ENCODE measurements at places on chromosomes 7 and 10.

GRCh38 chr7:141715018-141715417, 6.9 kb downstream of the WEE2 start:
- DNase-seq = no peak

GRCh38 chr7:157476201-157476600, 139.4 kb downstream of the DNAJB6 start:
- DNase-seq = no peak

DNA sequence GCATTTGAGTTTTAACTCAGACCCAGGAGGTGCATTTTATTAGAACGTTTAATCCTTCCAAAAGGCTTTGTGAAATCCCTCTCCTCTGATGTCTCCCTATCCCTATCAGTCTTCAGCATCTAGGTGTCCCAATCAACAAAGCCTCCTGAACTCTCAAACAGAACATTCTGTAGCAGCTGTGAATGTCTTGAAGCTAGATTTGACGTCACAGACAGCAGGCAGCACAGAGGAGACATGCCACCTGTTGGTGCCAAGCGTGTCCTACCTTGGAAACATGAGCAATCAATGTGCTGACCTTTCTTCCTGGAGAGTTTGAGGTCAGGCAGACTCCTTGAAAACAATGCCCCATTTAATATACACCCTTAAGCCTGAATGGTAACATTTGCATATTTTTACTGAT, 125.5 kb downstream of the RNLS start:
- DNase-seq = no peak

DNA sequence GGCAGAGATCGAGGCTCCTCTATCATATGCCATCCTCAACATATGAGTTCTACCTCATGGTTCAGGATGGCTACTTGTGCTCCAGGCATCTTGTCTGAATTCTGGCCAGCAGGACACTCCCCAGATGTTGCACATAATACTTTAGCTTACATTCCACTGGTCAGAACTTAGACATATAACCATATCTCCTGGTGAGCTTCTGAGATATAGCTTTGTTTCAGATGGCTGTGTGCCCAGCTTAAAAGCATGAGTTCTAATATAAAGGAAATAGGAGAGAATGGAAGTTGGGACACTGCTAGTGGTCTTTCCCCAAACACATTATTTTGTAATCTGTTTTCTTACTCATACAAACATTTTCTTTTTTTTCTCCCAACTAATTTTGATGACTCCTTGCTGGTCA, 50.8 kb upstream of the IFRD1 start:
- no peak for DNase-seq

- DNase-seq = no peak
Measured at GRCh38 chr10:116985611-116986010, 19.4 kb downstream of the SHTN1 start.

- DNase-seq = no peak
Measured at GRCh38 chr10:15068802-15069201, 19.8 kb downstream of the ACBD7 start.

- no peak for DNase-seq
Measured at GRCh38 chr10:15563246-15563645, 156.5 kb downstream of the ITGA8 start.

DNA sequence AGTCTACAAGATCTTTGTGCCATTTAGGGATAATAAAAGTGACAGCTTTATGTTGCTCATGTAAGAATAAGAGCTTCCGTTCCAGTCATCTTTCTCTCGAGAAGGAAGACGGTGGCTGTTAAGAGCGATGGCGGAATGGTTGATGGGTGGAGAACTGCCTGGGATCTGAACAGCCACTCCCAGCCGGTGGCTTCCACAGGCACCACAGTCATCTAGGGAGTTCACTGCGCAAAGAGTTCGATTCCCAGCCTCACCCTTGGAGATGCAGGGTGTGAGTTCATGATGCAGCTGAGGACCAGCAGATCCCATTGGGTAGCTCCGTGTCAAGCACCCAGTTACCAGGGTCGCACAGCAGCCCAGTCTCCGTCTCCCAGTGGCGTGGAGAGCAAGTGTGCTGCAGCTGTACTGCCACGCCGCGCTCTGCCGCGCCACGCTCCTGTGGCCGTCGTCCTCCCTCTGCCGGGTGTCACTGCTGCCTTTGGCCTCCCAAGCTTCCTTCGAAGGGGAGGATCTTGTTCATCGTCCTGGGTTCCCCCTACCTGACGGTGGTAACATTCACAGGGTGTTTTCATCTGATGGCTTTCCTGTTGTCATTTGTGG, 7.8 kb downstream of the SUN1 start:
- no peak for DNase-seq

GRCh38 chr10:88791924-88792323, 10.6 kb upstream of the LIPM start:
- DNase-seq = no peak

- no peak for DNase-seq
Measured at GRCh38 chr10:105594296-105594695, 953.2 kb downstream of the SORCS3 start.

DNA sequence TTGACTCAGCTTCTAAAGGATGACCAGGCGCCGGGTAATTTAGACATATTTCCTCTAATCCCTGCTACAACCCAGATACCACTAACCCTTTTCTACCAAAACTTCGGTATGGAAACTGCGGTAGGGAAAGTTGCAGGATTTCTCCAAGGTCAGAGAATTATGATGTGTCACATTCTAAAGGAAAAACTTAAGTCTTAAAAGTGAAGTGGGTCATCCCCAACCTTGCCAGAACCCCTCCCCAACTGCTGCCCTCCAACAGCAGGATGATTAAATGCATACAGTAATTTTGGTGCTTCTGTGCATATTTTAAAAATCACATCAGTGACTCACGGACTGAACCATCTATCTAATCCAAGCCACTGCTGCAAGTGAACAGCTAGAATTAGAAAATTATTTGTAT, 52.7 kb downstream of the GRB10 start:
- DNase-seq = no peak

DNA sequence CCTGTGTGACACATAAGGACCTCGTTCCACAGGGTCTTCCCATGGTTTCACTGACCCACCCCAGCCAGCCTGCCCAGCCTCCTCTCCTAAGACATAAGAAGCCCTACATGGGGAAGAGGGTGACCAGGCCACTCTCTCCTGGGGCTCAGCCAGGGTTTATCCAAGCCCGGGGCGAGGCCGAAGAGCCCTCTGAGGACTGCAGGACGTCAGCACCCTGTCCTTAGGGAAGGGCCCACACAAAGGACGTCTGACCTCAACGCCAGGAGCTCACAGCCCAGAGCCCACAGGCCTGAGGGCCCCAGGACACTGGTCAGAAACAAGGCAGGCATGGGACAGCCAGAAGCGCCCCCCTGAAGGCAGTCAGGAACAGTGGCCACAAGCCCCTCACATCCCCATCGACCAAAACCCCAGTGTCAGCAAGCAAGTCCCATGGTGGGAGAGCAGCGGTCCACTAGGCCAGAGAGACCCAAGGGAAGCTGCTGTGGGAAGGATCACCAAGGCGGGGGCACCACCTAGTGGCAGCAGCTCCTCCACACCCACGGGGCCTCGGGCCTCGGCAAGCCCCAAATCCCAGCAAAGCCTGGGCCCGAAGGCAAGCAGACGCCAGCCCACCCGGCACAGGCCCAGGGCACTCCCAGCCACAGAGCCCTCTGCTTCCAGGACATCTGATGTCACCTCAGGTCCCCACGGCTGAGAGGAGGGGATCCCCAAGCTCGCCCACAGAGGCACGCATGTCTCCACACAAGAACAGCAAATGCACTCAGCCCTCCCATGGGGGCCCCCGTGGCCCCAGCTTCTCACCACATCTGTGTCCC, 23.4 kb downstream of the MAD1L1 start:
- no peak for DNase-seq

DNA sequence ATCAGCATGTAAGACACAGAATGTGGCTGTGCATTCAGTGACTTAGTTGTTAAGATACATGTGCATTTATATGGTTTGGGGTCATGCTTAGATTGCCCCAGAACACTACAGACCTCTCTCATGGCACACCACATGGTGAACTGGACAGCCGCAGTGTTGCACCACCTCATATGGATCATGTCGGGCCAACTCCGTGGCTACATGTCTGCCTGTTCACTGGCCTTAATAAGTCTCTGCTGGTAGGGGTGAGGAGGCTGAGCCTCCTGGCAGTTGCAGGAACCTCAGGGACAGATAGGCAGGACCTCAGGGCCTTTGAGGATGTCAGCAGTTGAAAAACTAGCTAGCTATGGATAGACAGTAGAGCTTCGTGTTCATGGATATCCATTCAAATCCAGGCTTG, 751.0 kb downstream of the GRID1 start:
- no peak for DNase-seq

DNA sequence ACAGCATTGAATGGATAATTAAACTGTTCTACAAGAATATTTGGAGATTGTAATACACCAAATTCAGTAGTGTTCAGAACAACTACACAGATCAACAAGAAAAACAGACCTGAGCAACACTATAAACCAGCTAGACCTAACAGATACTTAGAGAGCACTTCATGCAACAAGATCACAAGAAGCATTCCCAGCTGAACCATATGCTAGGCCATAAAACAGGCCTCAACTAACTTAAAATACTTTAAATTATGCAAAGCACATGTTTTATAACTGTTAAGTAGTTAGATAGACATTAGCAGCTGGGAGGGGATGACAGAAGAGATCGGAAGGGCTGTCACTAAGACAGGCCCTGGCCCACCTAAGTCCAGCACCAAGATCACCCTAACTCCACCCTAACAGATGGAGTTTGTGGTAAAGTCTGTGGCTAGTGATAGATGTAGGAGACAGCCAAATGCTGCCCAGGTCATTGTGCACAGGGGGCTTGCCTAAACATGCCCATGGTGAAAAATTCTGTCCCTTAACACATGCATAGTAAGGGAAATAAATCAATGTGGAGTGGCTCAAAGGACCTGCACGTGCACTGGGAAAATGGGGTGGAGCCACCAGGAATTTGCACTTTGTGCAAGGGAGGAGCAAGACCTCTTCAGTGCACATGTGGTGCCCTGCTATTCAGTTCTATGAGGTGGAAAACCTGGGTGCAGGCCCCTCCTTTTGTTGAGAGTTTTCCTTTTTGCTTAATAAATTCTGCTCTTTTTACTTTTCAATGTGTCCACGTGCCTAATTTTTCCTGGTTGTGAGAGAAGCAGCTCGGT, 567.8 kb upstream of the NRG3 start:
- DNase-seq = no peak

- no peak for DNase-seq
Measured at GRCh38 chr10:95408148-95408960, 117.6 kb upstream of the PDLIM1 start.

- DNase-seq = no peak
Measured at GRCh38 chr10:79239275-79239779, 107.9 kb upstream of the PPIF start.

DNA sequence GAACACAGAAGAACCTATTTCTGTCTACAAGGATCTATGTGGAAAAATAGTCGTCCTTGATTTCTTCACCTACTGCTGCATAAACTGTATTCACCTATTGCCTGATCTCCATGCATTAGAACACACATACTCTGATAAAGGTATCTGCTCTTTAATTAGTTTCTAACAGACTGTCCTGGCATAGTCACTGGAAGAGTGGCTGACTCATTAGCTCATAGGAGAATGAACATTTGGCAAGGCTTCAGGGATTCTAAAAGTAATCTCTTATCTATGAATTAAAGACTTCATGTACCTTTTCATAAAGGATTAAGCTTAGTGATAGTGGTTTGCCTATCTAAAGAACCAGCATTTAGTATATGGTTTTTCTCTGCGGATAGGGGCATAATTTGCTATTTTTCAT, 4.1 kb downstream of the NHLRC2 start:
- no peak for DNase-seq

- no peak for DNase-seq
Measured at GRCh38 chr7:12102527-12102926, 108.6 kb upstream of the TMEM106B start.

DNA sequence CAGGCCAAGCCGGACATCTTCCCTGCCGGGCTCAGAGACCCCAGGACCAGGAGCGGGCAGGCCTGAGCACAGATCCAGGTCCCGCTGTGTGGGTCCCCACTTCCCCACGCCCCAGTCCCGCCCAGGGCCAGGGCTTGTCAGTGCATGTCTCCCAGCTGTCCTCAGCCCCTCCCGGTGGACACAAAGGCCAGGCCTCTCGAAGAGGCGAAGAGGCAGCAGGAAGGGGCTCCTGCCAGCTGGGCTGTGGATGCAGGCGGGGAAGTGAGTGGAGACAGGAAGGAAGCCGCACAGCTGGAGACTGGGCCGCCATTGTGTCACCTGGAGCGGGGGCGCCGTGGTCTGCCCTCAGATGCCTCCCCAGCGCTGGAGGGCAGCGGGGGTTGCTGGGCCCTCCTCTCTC, 4.8 kb downstream of the GRIFIN start:
- DNase-seq = no peak

DNA sequence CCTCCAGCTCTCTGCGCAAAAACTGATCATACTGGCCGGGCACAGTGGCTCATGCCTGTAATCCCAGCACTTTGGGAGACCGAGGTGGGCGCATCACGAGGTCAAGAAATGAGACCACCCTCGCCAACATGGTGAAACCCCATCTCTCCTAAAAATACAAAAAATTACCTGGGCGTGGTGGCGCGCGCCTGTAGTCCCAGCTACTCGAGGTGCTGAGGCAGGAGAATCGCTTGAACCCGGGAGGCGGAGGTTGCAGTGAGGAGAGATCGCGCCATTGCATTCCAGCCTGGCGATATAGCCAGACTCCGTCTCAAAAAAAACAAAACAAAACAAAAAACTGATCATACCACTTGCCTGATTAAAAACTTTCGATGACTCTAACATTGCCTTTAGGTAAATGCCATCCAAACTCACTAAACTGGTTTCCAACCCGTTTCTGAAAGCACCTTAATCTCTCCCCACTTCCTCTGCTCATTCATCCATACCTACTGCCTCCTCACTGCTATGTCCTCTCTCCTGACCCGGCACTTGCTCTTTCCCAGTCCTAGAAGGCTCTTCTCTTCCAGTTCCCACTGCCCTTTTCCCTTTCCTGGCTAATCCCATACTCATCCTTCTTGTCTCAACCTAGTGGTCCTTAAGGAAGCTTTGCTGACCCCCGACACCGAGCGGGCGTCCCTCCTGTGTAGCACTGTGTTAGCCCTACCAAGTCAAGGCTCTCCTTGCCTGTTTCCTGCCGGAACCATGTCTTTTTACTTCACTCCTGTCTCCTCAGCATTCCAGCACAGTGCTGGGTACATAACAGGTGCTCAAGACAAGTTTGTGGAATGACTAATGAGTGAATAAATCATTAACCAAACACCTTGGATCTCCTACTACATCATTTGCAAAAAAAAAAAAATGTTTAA, 686 bp upstream of the MIOS start:
- DNase-seq = peak; percentile 41

GRCh38 chr10:69071610-69072009, 16.3 kb upstream of the SRGN start:
- DNase-seq = no peak

DNA sequence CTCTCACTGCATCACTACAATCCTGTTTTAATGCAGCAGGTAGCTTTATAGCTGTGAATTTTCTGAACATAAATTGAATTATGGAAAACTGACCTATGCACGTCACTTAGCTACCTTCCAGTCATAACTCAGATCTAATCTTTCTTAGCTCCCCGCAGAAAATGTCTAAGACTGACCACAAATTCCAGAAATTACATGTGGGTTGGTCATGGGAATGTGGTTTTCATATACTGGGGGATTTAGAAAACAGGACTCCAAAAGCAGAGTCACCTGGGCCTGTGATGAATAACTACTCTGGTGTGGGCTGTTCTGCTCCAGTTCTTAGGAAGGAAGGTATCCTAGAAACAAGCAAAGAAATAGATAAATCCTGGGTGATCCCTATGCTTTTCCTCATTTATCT, 178.4 kb upstream of the LRRTM3 start:
- DNase-seq = no peak

- DNase-seq = no peak
Measured at GRCh38 chr7:24462984-24463383, 110.3 kb upstream of the PALS2 start.

All from right renal cortex interstitium (tissue), 3 donors.